Activated T-helper 2 cell treated with anti-CD3 and anti-CD28 coated beads, Interferon-gamma antibody, Interleukin-2, Interleukin-4, amounts not matched to agents 10 μg/mL and 5 μg/mL and 100 μg/mL, durations not matched to agents 14 hours and 24 hours and 36 hours (primary cell): ENCODE measurements at places on chromosomes 5 and 9.
A peak's percentile ranks its signal among the peaks of the same experiment; 100 is the strongest.

DNA sequence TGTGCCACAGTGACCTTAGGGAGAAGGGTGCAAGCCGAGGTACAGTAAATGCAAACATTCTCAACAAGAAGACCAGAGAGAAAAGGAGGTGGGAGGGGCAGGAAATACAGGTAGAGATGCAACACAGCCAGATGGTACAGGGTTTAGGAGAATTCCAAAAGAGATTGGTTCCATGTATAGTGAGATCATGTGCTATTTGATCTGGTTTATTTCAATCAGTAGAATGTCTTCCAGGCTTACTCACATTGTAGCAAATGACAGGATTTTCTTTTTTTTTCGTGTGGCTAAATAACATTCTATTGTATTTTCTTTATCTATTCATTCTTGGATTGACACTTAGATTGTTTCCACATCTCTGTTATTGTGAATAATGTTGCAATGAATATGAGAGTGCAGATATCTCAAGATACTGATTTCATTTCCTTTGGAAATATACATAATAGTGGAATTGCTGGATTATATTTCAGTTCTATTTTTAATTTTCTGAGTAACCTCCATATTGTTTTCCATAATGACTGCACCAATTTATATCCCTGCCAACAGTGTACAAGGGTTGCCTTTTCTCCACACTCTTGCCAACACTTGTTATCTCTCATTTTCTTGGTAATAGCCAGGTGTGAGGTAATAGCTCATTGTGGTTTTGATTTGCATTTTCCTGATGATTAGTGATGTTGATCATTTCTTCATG, 107.8 kb upstream of the GAS1 start:
- no peak for DNase-seq

- DNase-seq = no peak
These were observed 484.7 kb upstream of the ARRDC3 start for GRCh38 chr5:91867799-91868198.

GRCh38 chr9:1460143-1460769, 410.1 kb downstream of the DMRT2 start:
- peak; percentile 8 for DNase-seq

DNA sequence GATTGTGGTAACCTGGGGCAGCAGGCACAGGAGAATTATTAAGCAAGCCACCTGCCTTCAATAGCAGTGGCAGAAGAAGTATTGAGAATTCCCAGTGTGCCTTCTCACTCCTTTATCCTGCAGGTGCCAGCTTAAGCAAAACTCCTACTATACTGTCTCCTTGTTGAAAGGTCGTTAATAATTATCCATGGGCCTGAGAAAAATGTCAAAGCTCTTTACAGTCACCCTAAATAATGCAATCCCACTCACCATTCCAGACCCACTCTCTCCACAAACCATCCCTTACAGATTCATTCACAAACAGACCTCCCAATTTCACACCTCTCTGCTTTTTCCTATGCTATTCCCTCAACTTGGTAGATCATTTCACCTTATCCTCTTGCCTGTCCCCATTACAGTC, 161.5 kb upstream of the TRIM32 start:
- DNase-seq = no peak

DNA sequence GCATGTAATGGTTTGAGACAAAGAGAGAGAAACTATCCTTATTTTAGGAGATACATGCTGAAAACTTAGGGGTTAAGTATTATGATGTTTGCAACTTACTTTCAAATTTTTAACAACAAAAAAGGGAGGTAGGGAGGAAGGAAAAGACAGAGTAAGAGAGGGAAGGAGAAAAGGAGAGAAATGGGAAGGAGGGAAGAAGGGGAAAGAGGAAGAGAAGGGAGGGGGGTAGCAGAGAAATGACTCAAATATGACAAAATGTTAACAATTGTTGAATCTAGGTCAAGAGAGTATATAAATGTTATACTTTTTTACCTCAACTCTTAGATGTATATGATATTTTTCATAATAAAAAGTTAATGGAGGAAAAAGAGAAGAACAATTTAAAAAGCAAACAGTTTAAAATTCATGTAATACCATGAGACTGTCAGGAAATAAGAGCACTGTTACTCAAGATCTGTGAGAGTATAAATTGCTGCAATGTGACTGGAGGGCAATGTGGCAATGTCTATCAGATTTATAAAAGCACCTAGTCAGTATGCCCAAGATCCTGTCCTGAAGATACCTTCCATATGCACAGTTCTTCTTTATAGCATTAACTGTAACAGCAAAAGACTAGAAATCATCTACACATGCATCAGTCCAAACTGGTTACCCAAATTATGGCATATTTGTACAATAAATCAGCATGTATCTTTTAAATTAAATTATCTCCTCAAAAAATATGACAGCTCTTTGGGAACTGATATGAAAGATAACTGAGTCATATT, 16.3 kb downstream of the FBXW11 start:
- no peak for DNase-seq

GRCh38 chr5:219460-219863, 1.3 kb downstream of the SDHA start:
- DNase-seq = peak; percentile 17

DNA sequence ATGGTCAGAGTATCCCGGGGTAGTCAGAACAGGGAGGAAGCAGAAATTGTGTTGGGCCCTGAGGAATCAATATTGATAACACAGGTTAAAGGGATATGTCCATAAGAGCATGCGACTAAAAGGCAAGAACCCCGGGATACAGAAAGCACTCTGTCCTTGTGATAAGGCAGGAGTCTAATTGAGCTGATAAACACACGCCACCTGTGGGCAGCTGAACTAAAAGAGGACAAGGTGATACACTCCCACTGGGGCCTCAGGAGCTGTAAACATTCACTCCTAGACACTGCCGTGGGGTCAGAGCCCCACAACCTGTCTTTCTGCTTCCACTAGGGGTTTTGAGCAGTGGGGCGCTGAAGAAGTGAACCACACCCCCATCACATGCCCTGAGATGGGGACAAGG, 144.7 kb upstream of the MPDZ start:
- DNase-seq = no peak

- DNase-seq = no peak
These were observed 318.6 kb upstream of the PIK3R1 start for GRCh38 chr5:67896930-67897313.

- DNase-seq = no peak
These were observed 195.8 kb downstream of the ERCC6L2 start for GRCh38 chr9:96071076-96071814.

DNA sequence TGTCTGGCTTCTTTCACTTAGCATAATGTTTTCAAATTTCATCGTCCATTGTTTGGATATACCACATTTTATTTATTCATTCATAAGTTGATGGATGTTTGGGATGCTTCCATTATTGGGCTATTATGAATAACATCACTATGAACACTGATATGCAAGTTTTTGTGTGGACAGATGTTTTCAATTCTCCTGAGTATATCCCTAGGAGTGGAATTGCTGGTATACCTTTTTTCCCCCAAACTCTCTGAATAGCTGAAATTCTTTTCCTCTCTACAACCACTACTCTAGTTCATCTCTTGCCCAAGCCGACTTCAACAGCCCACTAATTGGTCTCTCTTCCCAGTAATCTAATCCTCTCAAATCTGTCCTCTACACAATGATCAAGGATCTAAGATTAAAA, 4.7 kb upstream of the ZFR start:
- no peak for DNase-seq

- DNase-seq = no peak
These were observed 61.8 kb upstream of the LRRTM2 start for GRCh38 chr5:138936968-138937345.

GRCh38 chr5:121108725-121109124, 644.6 kb downstream of the PRR16 start:
- no peak for DNase-seq

DNA sequence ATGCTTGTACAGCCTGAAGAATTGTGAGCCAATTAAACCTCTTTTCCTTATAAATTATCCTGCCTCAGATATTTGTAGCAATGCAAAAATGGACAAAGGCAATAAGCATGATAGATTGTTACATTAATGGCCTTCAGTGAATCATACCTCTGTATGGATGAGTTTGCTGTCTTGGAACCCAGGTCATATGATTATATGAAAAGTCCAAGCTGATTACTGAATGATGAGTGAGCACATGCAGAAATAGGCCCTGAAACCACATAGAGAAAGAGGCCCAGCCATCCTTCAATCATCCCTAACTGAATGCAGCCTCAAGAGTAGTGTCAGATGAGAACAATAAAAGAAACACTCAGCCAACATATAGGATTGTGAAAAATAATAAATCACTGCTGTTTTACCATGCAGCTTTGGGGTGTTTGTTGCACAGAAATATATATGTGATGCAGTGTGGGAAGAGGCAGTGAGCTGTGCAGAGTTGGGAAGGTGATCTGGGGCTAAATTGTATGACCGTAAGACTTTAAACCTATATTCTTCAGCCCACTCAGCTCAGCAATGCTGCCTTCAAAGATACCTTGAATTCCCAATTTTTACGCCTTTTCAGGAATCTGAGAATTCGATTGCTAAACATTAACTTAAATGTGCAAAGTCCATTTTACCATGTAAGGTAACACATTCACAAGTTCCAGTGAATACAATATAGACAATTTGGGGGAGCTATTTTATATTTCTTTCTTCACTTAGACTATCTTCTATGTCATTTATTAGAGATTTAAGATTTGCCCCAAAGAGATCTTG, 36.3 kb upstream of the SHISAL2B start:
- DNase-seq = no peak

GRCh38 chr5:1420211-1421195, 24.7 kb downstream of the SLC6A3 start:
- no peak for DNase-seq

GRCh38 chr5:59673438-59674058, 220.0 kb downstream of the PDE4D start:
- no peak for DNase-seq

GRCh38 chr9:2180154-2180553, 165.0 kb downstream of the SMARCA2 start:
- no peak for DNase-seq

DNA sequence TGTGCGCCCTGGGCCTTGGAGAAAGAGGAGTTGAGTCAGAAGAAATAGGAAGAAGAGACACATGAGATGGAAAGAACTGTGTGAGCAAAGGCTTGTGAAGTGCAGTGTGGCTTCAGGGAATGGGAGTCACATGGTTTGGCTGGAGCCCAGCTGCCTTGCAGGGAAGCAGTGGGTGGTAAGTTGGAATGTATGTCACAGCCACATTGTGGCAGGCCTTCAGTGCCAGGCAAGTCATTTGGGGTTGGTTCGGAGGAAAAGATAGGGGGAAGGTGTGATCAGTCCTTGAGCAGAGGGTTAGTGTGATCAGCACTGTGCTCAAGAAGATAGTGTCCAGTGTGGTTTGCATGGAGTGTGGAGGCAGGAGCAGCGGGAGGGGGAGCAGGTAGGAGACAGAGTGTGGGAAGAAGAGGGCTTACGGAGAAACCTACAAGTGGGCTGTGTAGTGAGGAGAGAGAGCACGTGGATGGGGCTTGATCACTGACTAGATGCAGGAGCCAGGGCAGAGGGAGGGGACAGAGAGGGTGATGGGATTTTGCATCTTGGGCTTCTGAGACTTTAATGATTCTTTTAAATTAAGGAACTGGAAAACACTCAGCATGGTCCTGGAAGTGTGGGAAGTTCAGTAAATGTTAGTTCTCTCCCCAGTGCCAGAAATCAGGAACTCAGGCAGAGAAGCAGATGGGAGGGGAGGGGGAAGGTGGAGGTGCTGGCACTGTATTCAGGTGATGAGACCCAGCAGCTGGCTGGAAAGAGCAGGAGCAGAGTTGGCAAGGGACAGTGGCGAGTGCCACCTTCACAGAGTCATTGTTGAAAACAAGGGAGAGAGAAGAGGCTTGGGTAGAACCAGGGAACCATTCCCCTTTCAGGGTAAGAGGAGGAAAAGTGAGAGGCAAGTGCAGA, 46.6 kb downstream of the ARHGAP26 start:
- DNase-seq = no peak

- DNase-seq = no peak
These were observed 607.9 kb upstream of the TLE4 start for GRCh38 chr9:78963911-78964310.

DNA sequence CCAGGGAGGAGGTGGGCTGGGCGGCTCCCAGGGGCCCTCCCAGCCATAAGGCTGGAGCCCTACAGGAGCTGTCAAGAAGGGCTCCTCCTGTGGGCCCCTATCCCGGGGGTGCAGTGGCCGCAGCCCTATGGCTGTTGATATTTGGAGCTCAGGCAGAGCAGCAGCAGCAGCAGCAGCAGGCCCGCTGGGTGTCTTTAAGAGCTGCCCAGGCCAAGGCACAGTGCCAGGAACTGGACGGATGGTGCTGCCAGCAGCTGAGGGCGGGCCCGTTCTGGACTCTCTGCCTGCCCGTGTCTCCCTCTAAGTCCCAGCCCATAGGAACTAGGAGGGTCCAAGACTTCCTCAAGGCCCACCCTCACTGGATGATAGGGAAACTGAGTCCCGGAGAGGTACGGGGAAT, 3.6 kb downstream of the AK1 start:
- no peak for DNase-seq

DNA sequence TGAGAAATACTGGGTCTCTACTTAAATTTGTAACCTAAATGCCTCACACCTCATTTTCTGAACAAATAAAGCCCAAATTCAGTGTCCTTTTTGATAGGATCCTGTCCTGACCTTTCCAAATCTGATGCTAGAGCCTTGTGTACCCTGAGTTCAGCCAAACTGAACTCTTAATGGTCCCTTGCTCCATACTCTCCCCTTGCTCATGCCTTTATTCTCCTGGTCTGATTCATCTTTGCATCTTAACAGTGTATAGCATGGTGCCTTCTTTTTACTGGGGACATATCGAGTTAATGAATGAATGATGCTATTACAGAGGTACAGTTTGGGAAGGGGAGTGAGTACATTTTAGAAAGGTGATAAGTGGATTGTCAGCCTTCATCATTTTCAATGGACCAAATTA, 9.2 kb downstream of the NSD1 start:
- DNase-seq = no peak
